Activated naive CD8-positive, alpha-beta T cell treated with anti-CD3 and anti-CD28 coated beads, Interleukin-2, amount 10 ng/mL, durations not matched to agents 7 days and 5 days (primary cell): ENCODE measurements at places on chromosomes 6 and 20.

DNA sequence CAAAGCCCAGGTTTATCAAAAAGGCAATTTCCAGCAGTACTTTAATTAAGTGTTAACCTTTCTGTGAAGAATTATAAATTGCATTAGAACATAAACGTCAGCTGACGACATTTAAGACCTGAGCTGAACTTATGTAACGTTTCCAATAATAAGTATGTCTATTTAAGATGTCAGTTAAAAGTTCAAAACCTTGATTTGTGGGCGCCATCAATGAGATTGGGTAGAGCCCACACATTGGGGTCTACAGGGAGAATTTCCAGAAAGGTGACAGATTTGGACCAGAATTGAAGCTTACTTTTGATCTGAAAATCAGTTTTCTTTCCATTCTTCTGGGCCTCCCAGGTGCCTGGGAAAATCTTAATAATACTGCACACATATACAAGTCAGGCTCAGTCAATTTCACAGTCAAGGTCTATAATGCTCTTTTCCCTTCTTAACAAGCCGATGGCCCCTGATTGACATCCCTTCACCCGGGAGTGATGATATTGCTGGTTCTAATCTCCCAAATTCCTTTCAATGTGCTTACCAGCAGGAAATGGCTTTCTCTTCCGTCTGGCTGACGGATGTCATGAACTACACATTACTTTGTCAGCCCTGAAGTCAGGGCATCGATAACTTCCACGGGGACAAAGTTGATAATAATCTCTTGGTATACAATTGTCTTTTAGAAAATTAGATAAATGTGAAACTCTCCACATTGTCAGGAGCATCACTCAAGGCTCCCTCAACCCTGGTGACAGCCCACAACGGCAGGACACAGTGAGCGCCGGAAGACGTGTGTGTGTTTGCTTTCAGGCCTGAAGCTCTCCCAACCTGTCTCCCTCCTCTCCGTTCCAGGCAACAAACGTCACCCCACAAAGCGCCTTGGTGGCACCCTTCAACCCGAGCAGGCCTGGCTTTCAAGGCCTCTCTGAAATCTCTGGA is 396.5 kb upstream of the CNR1 start:
- DNase-seq = no peak

DNA sequence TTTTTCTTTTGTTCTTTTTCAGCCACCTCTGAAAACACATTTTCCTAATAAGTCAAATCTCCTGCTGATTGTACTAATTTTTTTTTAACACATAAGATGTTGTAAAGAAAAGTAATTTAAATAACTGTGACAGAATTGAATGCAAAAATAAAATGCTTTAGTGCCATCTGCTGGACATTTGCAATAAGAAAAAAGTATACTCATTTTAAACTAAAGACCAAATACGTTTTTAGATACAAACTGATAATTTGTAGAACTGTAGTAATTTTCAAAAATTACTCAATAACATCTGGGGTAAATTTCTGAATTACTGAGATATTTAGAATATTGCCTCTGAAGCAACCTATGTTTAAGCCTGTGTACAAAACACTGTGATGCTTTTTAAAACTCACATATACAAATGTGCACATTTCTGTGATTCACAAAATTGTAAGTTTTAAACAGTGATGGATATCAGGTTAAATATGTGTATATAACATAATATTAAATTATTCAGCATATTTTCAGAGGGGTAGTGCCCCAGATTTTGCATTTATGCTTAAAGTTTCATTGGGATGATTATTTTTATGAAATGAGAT is 198.7 kb downstream of the RIMS1 start:
- no peak for DNase-seq

GRCh38 chr6:3612341-3613041 is 139.0 kb downstream of the PXDC1 start:
- DNase-seq = no peak

DNA sequence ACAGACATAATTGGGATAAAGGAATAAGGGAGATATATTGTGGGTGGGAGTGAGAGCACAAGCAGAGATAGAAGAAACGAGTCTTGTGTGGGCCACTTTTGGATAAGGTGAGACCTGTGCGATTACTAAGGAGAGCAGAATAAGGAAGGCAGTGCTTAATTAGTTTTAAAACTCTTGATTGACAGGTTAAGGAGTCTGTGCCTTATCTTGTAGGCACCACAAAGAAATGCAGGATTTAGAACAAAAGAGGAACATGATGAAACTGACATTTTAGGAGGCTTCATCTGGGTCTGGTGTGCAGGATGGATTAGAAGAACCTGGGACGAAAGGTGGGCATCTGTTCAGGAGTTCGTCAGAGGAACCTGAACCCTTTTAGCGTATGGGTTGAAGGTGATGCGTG is 70.2 kb upstream of the KIF25 start:
- DNase-seq = no peak
